Stimulated activated CD8-positive, alpha-beta memory T cell treated with anti-CD3 and anti-CD28 coated beads, Interleukin-12 subunit alpha, Interleukin-12 subunit beta, amount 100 ng/mL, for 4 hours (primary cell): ENCODE measurements at places on chromosomes 3 and 15.

DNA sequence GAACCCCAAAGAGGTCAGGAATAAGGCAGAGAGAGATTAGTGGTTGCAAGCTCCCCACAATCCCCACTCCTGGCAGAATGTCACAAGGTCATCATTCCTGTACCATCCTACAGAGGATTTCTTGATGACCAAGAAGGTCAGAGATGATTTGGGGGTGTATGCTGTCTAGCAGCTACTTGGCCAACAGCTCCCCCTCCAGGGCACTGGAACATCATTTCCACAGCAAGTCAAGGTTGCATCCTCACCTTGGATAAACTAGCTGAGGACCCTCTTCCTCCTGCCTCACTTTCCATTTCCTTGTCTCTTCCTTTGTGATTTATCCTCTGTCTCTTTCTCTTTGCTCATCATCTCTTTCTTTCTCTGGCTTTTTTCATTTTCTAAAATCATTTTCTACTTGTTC lies 106.3 kb downstream of the PROS1 start:
- no peak for DNase-seq

- peak; percentile 42 for DNase-seq
These were observed 25.0 kb downstream of the CRYGS start for GRCh38 chr3:186519021-186519658.

DNA sequence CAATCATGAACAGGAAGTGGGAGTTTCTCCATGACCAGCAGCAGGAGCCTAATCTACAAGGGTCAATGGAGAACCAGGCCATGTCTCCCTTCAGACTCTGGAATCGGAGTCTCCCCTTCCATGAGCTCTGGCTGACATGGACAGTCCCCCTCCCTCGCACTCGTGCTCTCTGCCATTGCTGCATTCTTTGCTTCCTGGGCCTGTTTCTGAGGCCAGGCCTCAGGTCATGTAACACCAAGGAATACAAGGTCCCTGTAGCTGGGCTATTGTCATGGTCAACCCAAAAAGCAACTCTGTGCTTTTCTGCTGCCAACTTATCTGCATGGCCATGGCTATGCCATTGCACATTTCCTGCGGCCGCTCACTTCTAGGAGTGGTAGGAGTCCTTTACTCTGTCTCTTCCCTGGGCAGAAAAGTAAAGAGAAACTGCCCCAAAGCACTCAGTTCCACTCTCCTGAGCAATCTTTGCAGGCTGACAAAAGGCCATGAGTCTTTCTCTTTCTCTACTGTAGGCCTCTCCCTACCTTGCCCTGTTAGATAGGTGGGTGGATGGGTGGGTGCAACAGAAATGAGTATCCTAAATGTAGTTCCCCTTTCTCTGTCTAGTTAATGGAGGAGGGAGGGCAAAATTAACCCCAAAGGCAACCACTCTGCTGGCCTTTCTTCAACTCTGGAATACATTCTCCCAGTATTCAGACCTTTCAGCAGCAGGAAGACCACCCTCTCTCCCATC lies 40.8 kb upstream of the PROK2 start:
- no peak for DNase-seq

- DNase-seq = no peak
These were observed 31.8 kb upstream of the HES1 start for GRCh38 chr3:194103983-194104751.

GRCh38 chr15:78681281-78682003 lies 40.4 kb upstream of the CHRNB4 start:
- no peak for DNase-seq
